ENCODE measurements at places on chromosomes 11 and 22.

GRCh38 chr22:23495614-23496444 lies 84.3 kb downstream of the IGLL1 start:
- DNase-seq: no peak

DNA sequence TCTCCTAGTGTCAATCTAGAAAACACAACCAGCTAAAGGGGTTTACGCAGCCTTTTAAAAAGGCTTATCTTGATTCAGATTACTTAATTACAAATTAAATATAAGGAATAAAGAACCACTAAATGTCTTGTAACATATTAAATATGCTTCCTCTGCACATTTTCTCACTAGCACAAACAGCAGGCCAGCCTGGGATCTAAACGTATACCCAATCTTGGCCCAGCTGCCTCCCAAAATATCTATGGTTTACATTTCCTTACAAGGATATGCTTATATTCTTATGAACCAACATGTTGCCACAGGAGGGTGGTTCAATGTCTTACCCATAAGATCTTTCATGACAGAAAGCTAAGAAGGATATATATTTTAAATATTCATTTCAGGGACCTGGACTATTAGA lies 7.7 kb downstream of the LGR4 start:
- DNase-seq: no peak

- DNase-seq: peak; percentile 64
These were observed 7.3 kb downstream of the SNX19 start for GRCh38 chr11:130908770-130909625.

DNA sequence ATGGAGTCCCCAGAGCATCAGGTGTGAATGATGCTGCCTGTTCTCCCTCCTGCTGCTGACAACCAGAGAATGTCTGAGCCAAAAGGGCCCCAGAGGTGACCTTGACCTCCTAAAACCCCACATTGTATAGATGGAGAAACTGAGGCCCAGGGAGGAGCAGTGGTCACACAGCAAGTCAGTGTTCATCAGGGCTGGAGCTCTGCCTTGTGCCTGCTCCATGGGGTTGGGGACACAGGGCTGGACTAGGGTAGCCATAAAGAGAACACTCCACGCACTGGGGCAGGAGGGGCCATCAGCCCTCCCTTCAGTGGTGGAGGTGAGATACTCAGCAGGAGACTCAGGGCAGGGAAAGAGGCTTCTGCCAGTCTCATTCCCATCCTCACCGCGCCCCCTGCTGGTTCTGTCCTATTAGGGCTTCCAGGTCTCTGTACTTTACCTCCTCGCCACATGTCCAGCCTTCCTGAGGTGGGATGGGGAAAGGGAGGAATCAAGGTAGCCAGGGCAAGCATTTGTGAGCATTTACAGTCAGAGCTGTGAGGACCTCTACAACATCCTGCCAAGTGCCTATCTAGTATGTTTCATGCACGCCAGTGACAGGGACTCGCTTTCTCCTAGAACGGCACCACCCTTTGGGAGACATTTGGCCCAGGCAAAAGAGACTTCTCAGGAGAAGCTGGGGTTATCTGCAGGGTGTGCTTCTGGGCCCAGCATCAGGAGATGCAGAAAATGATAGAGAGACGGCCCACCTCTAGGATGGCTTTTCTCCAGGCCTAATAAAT lies 43.2 kb downstream of the NEU3 start:
- peak; percentile 51 for DNase-seq

DNA sequence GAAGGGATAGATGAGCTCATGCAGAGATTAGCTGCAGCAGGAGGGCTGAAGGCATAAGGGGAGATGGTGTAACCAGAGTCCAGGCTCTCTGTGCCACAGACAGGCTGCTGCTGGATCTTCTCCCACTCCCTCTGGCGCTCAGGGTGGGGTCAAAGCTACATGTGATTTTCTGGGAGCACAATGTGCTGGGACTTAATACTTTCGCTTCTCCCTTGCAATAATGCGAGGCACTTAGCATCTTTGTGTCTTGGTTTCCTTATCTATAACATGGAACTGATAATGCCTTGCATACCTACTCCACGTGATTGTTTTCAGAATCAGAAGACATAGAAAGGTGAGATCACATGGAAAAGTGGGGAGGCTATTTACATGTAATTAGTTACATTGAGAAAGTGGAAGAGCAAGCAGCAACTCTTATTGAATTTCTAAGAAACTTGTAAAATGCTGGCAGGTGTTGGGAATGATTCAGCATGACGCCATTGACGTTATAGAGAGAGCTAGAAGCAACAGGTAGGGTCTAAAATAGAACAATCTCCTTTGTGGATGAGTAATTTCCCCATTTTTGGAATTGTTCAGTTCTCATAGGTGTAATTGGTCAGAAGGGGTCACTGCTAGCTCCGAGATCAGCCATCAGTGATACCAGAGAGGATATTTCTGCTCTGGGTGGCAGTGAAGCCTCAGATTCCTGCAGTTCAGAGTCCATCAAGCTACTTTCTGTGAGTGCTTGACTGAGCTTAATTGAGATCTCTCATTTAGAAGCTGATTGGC lies 8.2 kb upstream of the OR9I1 start:
- DNase-seq: peak; percentile 71

DNA sequence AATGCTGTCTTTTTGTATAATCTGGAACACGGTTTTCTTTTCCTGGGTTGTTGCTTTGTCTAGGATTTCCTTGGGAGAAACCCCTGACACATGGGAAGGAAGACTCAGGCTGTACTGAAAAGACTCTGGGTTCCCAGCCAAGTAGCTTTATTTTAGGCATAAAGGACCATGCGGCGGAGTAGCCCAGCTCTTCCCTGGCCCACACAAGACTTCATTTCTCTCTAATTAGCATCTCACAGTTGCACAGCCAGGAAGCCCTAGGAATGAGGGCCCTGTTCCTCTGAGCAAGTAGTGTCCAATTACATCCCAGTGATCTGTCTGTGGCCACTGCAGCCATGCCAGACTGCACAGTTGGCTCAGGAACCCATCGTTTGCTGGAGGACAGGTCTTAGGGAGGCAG lies 319.5 kb downstream of the TENM4 start:
- DNase-seq: no peak

All from mammary epithelial cell (primary cell).